ENCODE measurements at places on chromosomes 5 and 9. TPM values are rescaled to one million over a fixed set of nuclear protein-coding genes. Genes with fewer than 3 reads are reported as not detected.

- no peak for DNase-seq
These were observed 28.9 kb downstream of the ACTBL2 start for GRCh38 chr5:57453728-57454127.

GRCh38 chr9:91935066-91935749 lies 14.8 kb downstream of the ROR2 start:
- DNase-seq: no peak

DNA sequence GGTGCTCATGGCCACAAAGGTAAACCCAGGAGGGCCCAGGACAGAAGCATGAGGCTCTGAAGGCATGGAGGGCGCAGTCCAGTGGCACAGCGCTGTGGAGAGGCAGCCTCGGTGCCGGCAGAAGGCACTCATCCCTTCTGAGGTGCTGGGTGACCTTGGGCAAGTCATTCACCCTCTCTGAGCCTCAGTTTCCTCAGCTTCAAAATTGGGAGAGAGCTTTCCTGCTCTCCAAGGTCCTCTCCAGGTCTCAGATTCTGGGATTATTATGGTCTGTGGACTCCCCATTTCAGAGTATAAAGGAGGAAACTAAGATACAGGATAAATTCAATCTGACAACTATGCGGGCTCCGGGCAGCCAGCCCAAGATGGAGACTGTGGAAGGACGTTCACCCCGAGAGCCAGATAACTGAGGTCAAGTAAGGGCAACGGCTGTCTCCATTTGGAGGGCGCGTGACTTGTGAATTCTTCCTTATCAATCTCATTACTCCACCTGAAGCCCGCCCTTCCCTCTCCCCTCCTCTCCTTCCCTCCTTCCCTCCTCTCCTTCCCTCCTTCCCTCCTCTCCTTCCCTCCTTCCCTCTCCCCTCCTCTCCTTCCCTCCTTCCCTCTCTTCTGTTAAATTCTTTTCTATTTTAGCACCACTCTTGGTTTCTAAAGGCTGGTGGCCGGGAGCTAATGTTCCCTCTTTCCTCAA lies 58.1 kb downstream of the LRSAM1 start:
- no peak for DNase-seq

DNA sequence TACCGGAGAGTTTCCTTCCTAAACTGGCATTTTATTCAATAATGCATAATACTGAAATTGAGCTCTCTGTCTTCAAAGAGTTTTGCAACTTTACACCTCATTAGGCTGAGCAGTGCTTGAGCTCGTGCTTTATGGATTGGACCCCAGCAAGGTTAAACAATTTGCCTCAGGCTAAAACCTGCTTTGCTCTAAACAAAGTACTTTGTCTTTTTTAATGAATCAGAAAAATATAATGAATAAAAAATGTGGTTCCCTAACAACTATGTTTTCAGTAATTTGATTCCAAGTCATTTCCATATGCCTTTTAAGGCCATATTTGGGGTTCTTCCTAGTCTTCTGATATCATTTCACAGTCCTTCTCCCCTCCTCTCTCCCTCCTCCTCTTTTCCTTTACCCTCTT lies 20.0 kb downstream of the ZNF366 start:
- no peak for DNase-seq

Gene B4GALT7
- 48.8 TPM for total RNA-seq

- DNase-seq: no peak
These were observed 31.0 kb downstream of the DAP start for GRCh38 chr5:10730043-10730351.

Gene ZNF300
- 9.1 TPM for total RNA-seq

DNA sequence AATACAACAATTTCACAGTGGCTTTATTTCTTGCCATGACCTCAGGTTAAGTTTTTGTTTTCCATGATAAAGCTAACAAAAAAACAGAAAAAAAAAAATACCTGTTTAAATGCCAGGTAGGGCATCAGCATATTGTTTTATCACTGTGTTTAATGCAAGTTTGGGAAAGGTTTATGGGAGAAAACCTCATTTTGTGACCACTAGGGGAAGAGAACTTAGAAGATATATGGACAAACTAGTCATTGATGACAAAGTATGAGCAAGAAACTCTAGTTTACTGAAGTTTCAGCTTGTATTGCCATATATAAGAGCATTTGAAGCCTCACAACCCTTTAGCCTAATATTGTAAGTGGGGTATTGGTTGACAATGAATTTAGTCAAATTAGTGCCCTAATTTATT lies 1431.4 kb upstream of the CDH18 start:
- DNase-seq: no peak

DNA sequence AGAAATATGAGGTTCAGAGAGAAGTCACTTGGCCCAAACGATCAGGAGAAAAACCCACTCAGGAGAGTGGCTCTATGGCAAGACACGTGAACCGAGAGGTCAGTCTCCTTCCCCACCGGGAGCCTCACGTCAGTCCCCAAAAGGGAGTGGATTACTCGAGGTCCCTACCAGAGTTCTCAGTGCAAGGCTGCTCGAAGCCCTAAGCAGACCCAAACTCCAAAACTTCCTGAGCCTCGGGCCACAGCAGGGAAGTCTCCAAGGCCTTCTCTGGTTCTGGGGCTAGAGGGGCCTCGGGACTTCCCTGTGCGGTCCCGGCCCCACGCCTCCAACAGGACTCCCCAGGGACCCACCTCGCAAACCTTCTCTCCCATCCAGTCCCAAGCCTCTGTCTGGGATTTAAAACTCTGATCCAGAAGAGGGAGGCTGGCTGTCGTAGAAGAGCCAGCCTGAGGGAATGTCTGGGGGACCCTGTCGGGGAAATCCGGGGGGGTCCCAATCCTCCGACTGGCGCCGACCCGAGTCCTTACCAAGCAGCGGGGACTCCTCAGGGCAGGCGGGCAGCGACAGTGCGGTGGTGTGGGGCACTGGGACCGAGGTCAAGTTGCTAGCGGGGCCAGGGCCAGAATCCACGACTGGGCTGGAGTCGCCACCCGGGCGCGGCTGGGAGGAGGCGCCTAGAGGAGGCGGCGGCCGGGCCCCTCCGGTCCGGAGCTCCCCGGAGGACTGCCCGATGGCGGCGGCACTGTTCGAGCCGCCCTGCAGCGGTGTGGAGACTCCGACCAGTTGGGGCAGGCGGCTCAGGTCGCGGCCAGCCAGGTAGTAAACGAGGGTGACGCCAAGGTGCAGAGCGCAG lies 679 bp downstream of the B4GALT1 start:
- DNase-seq: no peak

DNA sequence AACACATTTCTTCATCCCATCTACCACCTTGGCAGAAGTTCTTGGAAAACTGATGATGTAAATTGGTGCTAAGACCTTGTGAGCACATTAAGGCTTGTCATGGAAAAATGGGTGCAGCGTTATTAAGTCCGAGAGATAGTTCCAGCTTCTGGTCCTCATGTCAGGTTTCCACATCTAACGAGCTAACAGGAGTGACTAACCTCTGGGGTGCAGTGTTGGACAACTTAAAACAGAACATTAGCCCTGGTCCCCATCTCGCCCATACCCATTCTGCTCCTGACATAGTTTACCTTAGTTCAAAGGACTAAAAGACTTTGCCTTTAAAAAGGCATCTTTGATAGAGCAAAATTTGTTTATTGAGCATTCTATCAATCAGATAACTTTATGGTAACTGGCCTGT lies 128.0 kb downstream of the SLC1A3 start:
- DNase-seq: peak; percentile 33

GRCh38 chr5:154367101-154367500 lies 78.7 kb upstream of the SAP30L start:
- DNase-seq: no peak

DNA sequence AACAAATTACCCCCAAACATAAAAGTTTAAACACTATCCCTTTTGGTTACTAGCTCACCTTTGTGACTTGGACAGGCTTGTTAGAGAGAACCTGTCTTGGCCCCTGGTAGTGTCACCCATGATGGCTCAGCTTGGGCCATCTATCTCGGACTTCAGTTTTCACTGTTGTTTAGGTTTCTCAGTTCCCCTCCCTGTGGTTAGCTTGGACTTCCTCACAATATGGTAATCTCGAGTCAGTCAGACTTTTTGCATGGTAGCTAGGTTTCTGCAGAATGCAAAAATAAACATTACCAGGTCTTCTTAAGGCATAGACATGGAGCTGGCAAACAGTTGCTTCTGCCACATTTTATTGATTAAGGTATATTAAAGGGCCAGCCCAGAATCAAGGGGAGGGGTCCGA lies 324.3 kb upstream of the RORB start:
- no peak for DNase-seq

GRCh38 chr5:61137835-61138234 lies 24.4 kb downstream of the SMIM15 start:
- DNase-seq: no peak

- DNase-seq: peak; percentile 57
These were observed 724 bp downstream of the NR2F1-AS1 start for GRCh38 chr5:93580063-93580926.

Gene SLC30A5
- 45.9 TPM for total RNA-seq

DNA sequence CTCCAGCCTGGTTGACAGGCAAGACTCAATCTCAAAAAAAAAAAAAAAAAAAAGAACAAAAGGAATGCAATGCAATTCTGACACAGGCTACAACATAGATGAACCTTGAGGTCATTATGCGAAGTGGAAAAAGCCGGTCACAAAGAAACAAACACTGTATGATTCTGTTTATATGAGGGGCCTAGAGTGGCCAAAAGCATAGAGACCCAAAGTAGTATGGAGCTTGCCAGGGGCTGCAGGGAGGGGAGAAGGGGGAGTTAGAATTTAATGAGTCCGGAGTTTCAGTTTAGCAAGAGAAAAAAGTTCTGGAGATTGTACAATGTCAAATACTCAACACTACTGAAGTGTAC lies 33.2 kb upstream of the ASS1 start:
- no peak for DNase-seq

DNA sequence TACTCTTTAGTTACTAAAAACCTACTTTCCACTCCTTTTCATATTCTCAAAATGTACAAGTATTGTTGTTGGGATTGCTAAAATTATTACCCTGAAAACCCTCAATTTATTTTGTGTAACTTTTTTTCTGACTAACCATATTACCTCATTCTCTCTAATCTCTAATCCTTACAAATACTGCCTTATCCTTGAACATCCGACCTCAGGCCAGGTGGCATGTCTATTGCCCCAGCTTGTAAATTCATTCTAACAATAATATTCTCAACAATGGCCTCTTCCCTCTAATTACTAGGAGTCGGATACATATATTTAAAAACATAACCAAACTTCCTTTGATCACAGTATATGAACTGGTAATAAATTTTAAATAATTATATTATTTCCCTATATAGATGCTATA lies 25.8 kb downstream of the ARL15 start:
- DNase-seq: no peak

GRCh38 chr5:85906460-85906859 lies 711.3 kb upstream of the COX7C start:
- no peak for DNase-seq

- DNase-seq: no peak
These were observed 56.2 kb downstream of the PTCD2 start for GRCh38 chr5:72376381-72376780.

Gene PIP5K1B
- 8.6 TPM for total RNA-seq

GRCh38 chr5:139410121-139410992 lies 6.5 kb upstream of the SPATA24 start:
- no peak for DNase-seq

Gene NUDCD2
- total RNA-seq: 36.5 TPM

Gene SMIM33
- not detected for total RNA-seq

DNA sequence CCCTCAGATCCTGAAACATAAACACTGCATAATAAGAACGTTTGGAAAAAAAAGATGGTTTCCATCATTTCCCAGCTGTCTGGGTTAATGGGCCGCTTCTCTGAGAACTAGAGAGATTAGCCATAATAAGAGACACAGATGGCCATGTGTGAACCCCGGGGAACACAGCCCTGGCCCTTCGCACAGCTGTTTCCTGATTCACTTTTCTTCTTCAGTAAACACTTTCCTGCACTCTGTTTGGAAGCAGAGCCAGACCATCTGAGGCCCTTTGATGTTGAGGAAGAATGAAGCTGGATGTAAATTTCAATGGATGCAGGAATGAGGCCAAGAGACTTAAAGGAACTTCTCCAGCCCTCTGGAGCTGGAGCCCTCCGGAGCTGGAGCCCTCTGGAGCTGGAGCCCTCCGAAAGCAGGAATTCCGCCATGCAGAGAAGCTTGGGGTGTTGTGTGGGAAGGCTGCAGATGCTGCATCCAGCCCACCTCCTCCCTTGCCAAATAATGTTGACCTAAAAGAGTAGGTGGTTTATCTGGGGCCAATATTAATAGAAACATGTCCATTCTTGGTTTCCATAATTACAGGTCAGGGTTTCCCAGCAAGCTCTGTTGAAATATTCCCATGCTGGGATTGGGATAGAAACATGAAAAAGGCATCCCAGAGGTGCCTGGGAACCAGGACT lies 218.9 kb downstream of the NXNL2 start:
- no peak for DNase-seq

- no peak for DNase-seq
These were observed 27.8 kb upstream of the GDNF start for GRCh38 chr5:37867654-37868053.

DNA sequence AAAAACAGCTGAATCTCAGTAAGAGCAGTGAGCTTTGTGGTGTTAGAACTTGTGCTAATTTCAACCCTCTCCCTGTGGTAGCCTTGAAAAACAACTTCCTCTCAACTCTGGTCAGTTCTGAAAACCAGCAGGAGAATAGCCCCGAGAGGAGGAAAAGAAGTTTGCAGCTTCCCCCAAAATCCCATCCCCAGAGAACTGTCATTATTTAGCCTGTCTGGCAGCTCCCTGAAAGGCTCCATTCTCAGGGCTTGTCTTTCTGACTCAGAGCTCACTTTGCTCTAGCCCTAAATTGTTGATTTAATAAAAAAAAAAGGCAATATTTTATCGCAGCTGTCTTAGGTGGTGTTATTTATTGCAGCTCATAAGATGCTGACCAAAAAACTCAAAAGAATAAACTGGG lies 11.4 kb upstream of the SLC45A2 start:
- no peak for DNase-seq

DNA sequence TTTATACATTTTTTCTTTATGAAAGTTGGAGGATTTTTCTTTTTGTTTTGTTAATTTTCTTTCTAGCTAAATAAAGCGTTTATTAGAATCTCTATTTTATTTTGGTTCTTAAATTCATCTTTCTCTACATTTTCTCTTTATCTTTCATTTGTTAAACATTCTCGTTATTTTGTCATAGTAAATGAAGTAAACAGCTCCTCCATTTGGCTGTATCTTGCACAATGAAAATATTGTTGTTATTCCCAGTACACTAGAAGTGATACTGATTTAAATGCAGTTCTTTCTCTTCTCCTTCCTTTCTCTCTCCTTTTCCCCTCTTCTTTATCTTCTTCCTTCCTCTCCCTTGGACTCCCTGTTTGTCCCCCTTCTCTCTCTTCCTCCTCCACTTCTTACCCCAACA lies 88.8 kb downstream of the FER start:
- no peak for DNase-seq

DNA sequence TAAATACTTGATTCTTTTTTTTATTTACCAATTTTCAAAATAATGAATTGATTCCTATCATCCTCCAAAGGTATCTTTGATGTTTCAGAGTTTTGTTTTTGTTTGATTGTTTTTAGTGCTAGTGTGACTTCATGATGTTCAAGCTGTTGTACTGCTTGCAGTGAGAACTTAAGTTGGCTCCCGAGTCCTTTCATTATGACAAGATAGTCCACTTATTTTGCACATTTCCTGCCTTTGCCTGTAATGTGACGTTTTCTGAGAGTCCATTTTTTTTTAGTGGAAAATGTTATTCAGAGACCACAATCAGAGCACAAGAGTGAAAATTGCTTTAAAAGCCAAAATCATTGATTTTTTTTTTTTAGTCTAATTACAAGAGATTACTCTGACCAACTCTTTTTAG lies 60.1 kb upstream of the FCHO2 start:
- no peak for DNase-seq
